ENCODE measurements at places on chromosomes 3 and 15.

DNA sequence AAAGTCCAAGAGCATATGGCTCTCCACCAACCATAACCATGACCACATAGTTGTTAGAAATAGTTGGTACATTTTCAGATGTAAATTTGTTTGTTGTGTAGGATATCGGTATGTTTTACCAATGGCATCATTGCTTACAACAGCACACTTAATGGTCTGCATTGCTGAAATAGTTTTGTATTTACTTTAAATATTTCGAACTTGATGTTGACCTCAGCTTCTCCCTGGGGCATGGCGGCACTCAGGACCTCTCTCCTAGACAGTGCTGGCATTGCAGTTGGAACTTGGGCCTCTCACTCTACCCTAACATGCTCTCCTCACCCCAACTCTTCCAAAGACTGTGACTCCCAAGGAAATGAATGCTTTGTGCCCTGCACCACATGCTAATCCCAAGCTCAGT, 5.0 kb downstream of the SLC22A13 start:
- no peak for DNase-seq

GRCh38 chr15:74780523-74781430, 1.1 kb upstream of the CSK start:
- peak; percentile 44 for DNase-seq

GRCh38 chr3:157493627-157494550, 9.3 kb downstream of the VEPH1 start:
- no peak for DNase-seq

DNA sequence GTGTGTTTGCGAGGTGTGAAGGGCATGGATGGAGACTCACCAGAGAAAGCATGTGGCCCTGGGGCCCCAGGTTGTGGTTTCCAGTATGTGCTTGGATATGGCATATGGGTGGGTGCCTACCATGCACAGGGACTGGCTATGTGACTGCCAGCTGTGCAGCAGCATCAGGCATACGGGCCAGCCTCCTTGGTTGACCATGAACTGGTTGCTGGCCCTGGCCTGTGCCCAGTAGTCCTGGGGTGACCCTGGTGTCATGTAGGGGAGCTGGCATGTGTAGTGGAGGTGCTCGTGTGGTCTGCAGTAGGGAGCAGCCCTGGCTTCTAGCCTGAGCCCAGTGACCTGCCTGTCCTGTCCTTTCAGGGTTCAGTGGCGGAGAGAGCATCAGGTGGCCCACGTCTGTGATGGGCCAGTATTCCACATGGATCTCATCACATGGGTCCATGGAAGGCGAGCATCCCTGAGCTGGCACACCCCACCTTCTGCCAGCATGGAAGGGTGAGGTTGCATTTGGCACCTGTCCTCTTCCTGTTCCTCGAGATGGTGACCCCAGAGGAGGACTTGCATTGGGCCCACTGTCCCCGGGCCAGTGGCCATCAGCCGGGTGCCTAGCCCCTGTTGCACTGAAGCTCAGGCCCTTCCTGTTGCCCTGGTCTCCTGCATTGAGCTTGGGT, 228.9 kb downstream of the SNRPN start:
- no peak for DNase-seq

DNA sequence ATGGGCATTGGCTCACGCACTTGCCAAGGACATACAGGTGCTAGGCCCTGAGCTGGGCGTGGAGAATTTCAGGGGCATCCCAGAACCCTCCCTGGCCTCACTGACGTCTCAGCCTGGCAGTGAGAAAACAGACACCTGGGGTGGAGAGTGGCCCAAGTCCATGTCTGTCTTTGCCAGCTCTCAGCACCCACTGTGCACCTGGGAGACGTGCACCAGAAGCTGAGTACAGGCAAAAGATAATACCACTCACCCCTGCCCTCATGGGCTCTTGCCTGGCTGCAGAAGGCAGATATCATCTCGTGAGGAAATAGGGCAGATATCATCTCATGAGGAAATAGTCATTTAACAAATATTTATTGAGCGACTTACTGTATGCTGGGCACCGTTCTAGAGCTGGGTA, 8.0 kb downstream of the LOXL1 start:
- DNase-seq = no peak

DNA sequence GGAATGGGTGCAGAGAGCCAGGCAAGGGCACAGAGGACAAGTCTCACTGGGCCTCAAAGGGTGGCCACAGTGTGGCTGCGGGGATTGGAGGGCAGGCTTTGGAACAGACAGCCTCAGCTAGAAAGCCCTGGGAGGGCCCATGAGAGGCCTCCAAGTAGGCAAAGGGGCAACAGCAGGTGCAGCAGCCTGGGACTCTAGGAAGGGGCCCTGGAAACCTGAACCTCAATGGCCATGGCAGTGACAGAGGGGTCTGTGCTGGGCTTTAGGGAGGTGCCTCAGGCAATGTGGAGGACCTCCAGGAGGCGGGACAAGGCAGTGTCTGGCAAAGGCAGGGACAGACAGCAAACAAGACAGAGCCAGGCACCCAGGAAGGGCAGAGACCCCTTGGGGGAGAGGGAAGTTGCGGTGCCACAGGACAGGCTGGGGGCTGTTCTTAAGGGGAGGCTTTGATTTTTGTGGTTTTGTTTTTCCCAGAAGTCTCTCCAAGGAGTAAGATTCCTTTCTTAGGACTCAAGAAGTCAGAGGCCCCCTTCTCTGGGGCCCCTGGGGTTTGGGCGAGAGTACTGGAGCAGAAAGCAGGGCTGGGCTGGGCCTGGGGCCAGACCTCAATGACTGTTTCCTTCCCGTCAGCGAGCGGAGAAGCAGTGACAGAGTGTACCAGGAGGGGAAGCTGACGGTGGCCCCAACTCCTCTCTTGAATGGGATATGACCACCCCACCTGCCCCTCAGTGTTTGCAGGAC, 9.7 kb downstream of the STOML1 start:
- DNase-seq = no peak

DNA sequence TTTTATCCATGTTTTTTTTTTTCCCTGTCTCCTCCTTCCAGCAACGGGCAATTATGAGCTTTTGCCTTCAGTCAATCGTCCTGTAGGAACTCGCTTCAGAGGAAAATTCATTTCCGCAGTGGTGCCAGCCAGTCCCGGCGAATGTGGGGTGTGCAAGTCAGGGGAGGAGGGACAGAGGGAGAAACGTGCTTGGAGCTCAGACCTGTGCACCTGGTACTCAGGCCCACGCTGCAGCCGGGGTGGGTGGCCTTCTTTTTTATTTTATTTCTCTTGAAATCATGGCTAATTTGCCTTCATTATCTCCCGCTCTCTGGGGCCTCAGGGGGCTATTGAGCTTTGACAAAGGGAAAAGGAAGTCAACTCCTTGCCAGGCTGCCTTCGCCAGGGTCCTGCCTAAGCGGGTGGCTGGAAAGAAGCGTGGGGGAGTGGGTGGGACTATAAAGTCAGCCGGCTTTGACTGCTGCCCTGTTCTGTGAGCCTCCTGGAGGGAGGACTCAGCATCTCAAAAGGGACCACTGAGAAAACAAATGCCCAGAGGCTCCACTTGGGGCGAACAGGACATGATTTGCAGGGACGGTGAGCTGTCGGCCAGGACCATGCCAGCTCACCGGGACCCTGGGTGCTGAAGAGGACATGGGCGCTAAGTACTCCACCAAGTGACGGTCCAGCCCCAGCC, 5.5 kb downstream of the GRIP2 start:
- no peak for DNase-seq

DNA sequence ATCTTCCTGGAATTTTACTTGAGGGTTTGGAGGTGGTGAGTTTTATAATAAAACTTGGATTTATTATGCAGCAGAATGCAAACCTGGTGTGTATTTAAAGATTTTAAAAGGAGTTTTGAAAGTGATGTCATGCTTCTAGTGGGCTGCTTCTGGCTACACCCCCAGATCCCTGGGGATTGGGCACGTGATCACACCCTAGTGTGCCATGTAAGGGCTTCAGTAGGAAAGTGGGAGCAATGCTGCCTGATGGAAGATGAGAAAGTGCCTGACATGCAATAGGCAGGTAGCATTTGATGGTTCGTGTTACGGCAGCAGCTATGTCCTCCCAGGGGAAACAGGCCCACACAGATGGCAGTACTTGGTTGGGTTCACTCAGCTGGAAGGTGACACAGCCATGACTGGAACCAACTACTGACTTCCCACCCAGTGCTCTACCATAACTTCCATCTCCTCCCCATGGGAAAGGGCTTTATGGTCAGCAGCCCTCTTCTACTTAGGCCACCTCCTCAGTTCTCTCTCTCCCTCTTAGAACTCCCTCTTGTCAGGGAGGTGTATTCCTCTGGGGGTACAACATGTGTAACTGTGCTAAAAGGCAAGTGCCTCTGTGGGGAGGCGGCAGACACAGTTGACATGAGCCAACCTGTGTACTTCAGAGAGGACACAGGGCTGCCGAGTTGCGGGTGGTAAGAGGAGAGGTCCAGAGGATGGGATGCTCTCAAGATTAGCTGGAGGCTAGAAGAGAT, 5.6 kb downstream of the ITPKA start:
- no peak for DNase-seq

DNA sequence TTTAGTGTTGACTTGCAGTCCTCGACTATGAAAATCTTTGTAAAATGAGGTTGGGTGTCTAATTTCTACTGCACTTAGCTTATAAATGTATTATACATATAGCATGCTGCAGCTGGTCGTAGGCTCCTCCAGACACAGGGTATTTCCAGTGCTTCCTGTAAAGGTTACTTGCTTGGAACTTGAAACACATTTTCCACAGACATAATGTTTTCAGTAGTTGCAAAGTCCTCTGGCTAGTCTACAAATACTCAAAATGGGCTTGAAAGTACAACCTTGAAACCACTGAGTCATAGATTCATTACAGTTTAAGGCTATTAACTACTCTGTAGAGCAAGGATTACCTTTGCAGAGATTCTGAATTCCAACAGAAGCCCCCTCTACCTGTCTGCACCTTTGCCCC, 464.1 kb downstream of the RAP2B start:
- DNase-seq = no peak

DNA sequence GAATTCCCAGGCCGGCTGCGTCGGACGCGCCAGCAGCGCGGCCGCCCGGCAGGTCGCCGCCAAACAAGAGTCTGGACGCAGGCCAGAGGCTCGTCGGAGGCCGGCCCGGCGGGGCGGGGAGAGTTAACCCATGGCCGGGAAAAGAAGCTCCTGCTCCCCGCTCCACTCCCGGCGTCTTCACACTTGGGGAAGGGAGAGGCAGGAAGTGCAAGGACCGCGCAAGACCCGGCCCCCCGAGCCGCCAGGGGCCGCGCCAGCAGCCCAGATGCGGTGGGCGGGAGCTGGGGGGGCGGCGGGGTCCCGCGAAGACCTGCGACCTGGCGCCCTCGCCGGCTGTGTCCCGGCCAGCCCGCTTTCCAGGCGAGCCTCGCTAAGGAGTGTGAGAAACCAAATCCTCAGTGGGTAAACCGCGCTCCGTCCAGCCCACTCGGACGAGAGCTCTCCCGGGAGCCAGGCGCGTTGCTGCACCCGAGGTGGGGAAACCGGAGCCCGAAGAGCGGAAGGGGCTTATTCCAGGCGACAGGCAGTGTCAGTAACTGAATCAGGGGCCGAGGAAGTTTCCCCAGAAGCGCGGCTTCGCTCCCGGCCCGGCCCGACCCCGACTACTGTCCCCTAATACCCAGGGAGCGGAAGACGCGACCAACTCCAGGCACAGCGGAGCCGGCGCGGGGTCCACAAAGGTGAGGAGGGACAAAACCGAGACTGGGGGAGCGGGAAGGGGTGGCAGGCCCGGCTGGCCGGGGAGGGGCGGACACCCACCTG, 721 bp downstream of the ADAMTS7 start:
- no peak for DNase-seq

- no peak for DNase-seq
Measured at GRCh38 chr15:58666957-58667356, 82.5 kb downstream of the ADAM10 start.

All from T-helper 2 cell (primary cell).